ENCODE measurements at places on chromosomes 1 and 21. TPM values are rescaled to one million over a fixed set of nuclear protein-coding genes. Genes with fewer than 3 reads are reported as not detected.
A peak's percentile ranks its signal among the peaks of the same experiment; 100 is the strongest.

The CASQ1 gene
- not detected for total RNA-seq

The TMEM183A gene
- total RNA-seq = 109 TPM

The USP1 gene
- 100 TPM for total RNA-seq

The KCNE2 gene
- not detected for total RNA-seq

The CYP4X1 gene
- total RNA-seq = not detected

The LCE1F gene
- not detected for total RNA-seq

The ZNF669 gene
- total RNA-seq = 32.6 TPM

GRCh38 chr1:20528221-20528620 lies 20.3 kb upstream of the MUL1 start:
- peaks cover 41% of the 10 kb centered on the region for H3K27me3 ChIP-seq
- H3K36me3 ChIP-seq = no peaks in the 10 kb centered on the region
- H3K4me3 ChIP-seq = no peak overlapping the region
- H3K4me1 ChIP-seq = no peaks in the 10 kb centered on the region
- DNase-seq = no peak

DNA sequence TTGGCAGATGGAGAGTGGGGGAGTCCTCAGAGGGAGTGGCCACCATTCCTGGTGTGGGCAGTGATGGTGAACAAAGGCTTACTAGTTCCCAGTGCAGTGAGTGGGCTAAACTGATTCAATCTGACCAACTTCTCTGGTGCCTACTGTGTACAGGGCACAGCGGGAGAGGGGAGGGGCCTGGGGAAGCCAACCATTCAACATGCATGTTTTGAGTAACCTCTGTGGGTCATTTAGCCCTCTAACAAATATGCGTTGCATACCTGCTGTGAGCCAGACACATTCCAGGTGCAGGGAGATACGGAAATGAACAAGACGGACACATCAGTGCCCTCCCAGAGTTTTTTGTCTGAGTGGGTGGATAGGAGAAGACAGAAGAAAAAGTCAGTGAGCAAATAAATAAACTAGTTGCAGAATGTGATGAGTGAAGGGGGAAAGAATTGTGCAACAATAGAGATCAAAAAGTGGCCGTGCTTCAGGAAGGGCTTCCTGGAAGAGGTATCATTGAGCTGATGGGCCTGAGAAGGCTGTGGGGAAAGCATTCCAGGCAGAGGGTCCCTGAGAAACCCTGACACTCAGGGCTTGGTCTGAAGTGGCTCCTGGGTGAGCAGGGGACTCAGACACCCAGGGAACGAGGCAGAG lies 78.8 kb downstream of the EPHB2 start:
- no peaks in the 10 kb centered on the region for H3K27me3 ChIP-seq
- no peaks in the 10 kb centered on the region for H3K36me3 ChIP-seq
- DNase-seq = no peak
- no peak overlapping the region for H3K4me3 ChIP-seq

- no peaks in the 10 kb centered on the region for H3K27me3 ChIP-seq
- DNase-seq = no peak
- no peak overlapping the region for H3K27ac ChIP-seq
- H3K36me3 ChIP-seq = no peaks in the 10 kb centered on the region
Observed at GRCh38 chr1:228957535-228957934, 222.3 kb downstream of the RHOU start.

- H3K4me1 ChIP-seq = no peaks in the 10 kb centered on the region
- H3K36me3 ChIP-seq = no peaks in the 10 kb centered on the region
- no peak for DNase-seq
- no peaks in the 10 kb centered on the region for H3K27me3 ChIP-seq
- no peak overlapping the region for H3K4me3 ChIP-seq
Observed at GRCh38 chr1:110976089-110976488, 12.4 kb upstream of the LRIF1 start.

GRCh38 chr1:92577261-92577895 lies 90.7 kb upstream of the GFI1 start:
- H3K4me1 ChIP-seq = no peaks in the 10 kb centered on the region
- H3K4me3 ChIP-seq = no peak overlapping the region
- H3K36me3 ChIP-seq = peaks cover 5% of the 10 kb centered on the region
- H3K27ac ChIP-seq = no peak overlapping the region
- DNase-seq = no peak
- no peaks in the 10 kb centered on the region for H3K27me3 ChIP-seq

GRCh38 chr1:235205687-235206086 lies 44.6 kb upstream of the RBM34 start:
- H3K4me1 ChIP-seq = no peaks in the 10 kb centered on the region
- H3K27me3 ChIP-seq = no peaks in the 10 kb centered on the region
- H3K27ac ChIP-seq = no peak overlapping the region
- H3K36me3 ChIP-seq = peaks cover 21% of the 10 kb centered on the region

DNA sequence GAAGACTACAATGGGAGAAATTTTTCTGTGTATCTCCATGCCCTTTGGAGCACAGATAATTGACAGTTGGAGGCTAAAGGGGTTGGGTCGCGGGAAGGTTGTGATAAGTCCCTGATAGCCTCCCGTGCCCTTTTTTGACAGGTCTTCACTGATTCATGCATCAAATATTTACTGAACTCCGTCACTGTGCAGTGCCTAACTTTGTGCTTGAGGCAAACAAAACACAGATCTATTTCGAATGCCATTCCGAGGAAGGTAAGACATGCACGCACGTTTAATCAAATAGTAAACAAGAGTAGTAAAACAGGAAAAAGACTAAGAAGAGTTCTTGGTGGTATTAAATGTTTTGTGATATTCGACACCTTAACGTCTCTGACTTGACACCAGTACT lies 494 bp upstream of the PIP5K1A start:
- no peak for DNase-seq
- H3K4me1 ChIP-seq = peaks cover 25% of the 10 kb centered on the region
- H3K4me3 ChIP-seq = peak overlapping the region; percentile 64
- peaks cover 23% of the 10 kb centered on the region for H3K36me3 ChIP-seq
- no peaks in the 10 kb centered on the region for H3K27me3 ChIP-seq

DNA sequence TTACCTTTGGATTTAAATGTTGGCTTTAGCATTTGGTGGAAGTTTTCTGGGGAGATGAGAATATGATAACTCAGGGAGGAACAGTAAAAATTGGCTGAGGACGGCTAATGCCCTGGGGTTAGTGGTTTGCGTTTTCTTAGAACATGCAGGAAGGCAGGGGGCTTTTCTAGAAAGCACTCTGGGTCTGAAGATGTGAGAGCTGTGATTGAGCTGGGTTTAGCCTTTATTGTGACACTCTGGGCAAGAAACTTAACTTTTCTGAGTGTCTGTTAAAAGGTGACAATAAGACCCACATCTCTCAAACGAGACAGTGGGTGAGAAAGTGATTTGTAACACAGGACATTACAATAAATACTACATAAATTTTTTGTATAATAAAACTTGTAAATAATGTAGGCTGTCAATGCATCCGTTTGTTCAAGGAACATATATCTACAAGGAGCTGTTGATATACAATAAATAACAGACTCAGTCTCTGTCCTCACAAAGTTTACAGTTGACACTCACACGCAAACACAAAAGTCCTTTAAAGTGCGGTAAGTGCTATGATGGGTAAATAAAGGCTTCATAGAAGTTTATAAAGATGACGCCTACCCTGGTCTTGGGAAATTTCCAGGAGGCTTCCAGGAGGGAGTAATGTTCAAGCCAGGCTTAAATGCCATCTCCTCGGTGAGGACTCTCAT lies 49.5 kb upstream of the MRPS6 start:
- H3K4me3 ChIP-seq = no peak overlapping the region
- no peaks in the 10 kb centered on the region for H3K36me3 ChIP-seq
- H3K27ac ChIP-seq = no peak overlapping the region
- peaks cover 42% of the 10 kb centered on the region for H3K4me1 ChIP-seq
- DNase-seq = peak; percentile 6
- H3K27me3 ChIP-seq = no peaks in the 10 kb centered on the region

- peaks cover 13% of the 10 kb centered on the region for H3K4me1 ChIP-seq
- no peak overlapping the region for H3K4me3 ChIP-seq
- H3K27me3 ChIP-seq = peaks cover 38% of the 10 kb centered on the region
- H3K27ac ChIP-seq = no peak overlapping the region
- H3K36me3 ChIP-seq = no peaks in the 10 kb centered on the region
Observed at GRCh38 chr1:28817133-28817532, 5.2 kb downstream of the OPRD1 start.

- peaks cover 21% of the 10 kb centered on the region for H3K4me1 ChIP-seq
- DNase-seq = no peak
- H3K27me3 ChIP-seq = no peaks in the 10 kb centered on the region
- H3K4me3 ChIP-seq = no peak overlapping the region
Observed at GRCh38 chr1:40029608-40030007, 10.9 kb upstream of the CAP1 start.

DNA sequence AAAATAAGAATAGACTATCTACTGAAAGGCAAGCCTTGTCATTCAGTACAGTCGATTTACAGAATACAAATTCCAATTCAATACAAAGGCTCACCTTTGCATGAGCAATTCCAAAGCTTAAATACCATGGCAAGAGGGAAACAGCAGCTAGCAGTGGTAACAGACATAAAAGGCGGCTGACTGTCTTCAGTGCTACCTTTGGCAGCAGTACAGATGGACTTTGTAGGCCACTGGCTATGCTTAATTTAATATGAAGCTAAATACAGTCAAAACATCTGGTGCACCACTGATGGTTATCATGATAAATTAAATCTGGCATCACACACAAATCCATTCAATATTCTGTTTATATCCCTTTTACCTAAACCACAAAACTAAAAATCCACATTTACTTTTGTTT lies 62.4 kb downstream of the RERE start:
- peaks cover 3% of the 10 kb centered on the region for H3K4me1 ChIP-seq
- no peaks in the 10 kb centered on the region for H3K36me3 ChIP-seq
- no peak overlapping the region for H3K27ac ChIP-seq
- DNase-seq = no peak
- no peak overlapping the region for H3K4me3 ChIP-seq

DNA sequence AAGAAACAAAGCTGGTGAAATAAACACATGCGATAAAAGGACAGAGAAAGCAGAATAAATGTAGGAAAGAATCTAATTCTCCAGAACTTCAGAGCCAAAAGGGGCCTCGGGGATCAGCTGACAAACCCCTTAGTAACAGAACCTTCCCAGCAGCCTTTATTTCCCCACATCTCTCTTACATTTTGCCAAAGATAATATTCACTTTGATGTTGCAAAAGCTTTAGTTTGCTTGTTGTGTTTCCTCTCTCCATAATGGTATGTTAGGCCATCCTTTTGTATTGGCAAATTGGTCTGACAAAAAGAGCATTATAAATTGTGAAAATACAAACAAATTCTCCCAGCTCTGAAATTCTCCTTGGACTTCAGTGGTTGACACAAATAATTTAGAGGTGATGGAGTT lies 54.9 kb downstream of the OPTC start:
- no peak overlapping the region for H3K27ac ChIP-seq
- no peaks in the 10 kb centered on the region for H3K27me3 ChIP-seq
- DNase-seq = no peak
- peaks cover 3% of the 10 kb centered on the region for H3K4me1 ChIP-seq
- H3K4me3 ChIP-seq = no peak overlapping the region
- H3K36me3 ChIP-seq = no peaks in the 10 kb centered on the region

GRCh38 chr1:186236921-186237320 lies 138.1 kb downstream of the TPR start:
- H3K27me3 ChIP-seq = no peaks in the 10 kb centered on the region
- H3K27ac ChIP-seq = peak overlapping the region; percentile 53
- DNase-seq = peak; percentile 87
- peaks cover 18% of the 10 kb centered on the region for H3K4me1 ChIP-seq

DNA sequence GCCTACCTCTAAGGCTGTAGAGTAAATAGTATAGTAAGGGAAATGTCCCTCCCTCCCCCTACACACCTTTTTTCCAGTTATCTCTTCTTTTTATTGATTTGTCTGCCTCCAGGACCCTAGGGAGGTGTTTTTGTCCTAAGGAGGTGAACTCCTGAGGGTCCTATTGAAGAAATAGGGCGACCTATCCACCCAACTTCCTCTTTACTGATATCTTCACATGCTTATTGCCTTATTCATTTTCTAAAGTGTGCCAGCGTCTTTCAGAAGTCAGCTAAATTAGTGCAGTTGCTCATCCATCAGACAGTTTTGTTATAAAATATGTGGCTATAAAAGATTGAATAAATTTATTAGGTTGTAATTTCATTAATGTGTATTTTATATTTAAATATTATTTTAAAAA lies 5.9 kb downstream of the BACH1 start:
- H3K4me1 ChIP-seq = peaks cover 73% of the 10 kb centered on the region
- H3K4me3 ChIP-seq = no peak overlapping the region
- DNase-seq = no peak
- H3K27ac ChIP-seq = no peak overlapping the region
- H3K27me3 ChIP-seq = no peaks in the 10 kb centered on the region

DNA sequence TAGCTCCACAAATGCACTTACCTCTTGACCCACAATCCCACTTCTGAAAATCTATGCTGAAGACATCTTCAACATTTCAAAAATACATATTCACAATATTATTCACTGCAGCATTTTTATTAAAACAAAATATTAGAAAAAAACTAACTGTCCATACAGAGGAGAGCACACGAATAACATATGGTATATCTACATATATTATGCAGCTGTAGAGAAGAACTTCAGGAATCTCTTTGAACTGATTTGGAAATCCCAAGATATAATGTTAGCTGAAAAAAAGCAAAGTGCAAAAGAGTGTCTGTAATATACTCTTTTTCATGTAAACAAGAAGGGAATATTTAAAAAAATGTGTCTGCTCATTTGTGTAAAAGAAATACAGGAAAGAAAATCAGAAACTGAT lies 11.5 kb downstream of the IPO9 start:
- no peaks in the 10 kb centered on the region for H3K27me3 ChIP-seq
- H3K36me3 ChIP-seq = peaks cover 18% of the 10 kb centered on the region
- H3K27ac ChIP-seq = no peak overlapping the region
- no peaks in the 10 kb centered on the region for H3K4me1 ChIP-seq

DNA sequence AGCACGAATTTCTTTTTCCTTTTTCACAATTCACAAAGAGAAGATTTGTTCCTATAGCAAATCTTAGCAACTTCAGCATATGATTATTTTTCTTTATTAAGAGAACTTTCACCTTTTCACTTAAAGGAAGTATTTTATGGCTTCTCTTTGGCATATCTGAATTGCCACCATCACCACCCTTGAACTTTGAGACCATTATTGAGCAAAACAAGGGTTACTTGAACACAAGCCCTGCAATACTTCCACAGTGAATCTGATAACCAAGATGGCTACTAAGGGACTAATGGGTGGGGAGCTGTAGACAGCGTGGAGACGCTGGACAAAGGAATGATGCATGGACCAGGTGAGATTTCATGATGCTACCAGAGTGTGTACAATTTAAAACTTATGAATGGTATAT lies 815.0 kb downstream of the LRRIQ3 start:
- no peak overlapping the region for H3K27ac ChIP-seq
- DNase-seq = no peak
- H3K4me3 ChIP-seq = no peak overlapping the region
- H3K4me1 ChIP-seq = no peaks in the 10 kb centered on the region
- H3K27me3 ChIP-seq = no peaks in the 10 kb centered on the region

- no peak overlapping the region for H3K4me3 ChIP-seq
- H3K27ac ChIP-seq = no peak overlapping the region
- H3K27me3 ChIP-seq = no peaks in the 10 kb centered on the region
- peak; percentile 32 for DNase-seq
- H3K4me1 ChIP-seq = no peaks in the 10 kb centered on the region
Observed at GRCh38 chr1:7408771-7409150, 362.3 kb upstream of the VAMP3 start.

- no peaks in the 10 kb centered on the region for H3K27me3 ChIP-seq
- H3K27ac ChIP-seq = peak overlapping the region; percentile 62
Observed at GRCh38 chr1:53944469-53945182, 873 bp downstream of the IFT25 start.

- H3K4me3 ChIP-seq = no peak overlapping the region
- H3K4me1 ChIP-seq = no peaks in the 10 kb centered on the region
- no peak for DNase-seq
- H3K27me3 ChIP-seq = no peaks in the 10 kb centered on the region
- H3K27ac ChIP-seq = no peak overlapping the region
Observed at GRCh38 chr21:30831194-30831765, 1.7 kb upstream of the KRTAP7-1 start.

- no peak overlapping the region for H3K27ac ChIP-seq
- H3K36me3 ChIP-seq = no peaks in the 10 kb centered on the region
- DNase-seq = no peak
- no peak overlapping the region for H3K4me3 ChIP-seq
- H3K27me3 ChIP-seq = no peaks in the 10 kb centered on the region
Observed at GRCh38 chr1:90768826-90769225, 51.7 kb upstream of the BARHL2 start.

Data from SJSA1 (cell line).